RPMI8226 (cell line): ENCODE measurements at places on chromosomes 1 and 21.

DNA sequence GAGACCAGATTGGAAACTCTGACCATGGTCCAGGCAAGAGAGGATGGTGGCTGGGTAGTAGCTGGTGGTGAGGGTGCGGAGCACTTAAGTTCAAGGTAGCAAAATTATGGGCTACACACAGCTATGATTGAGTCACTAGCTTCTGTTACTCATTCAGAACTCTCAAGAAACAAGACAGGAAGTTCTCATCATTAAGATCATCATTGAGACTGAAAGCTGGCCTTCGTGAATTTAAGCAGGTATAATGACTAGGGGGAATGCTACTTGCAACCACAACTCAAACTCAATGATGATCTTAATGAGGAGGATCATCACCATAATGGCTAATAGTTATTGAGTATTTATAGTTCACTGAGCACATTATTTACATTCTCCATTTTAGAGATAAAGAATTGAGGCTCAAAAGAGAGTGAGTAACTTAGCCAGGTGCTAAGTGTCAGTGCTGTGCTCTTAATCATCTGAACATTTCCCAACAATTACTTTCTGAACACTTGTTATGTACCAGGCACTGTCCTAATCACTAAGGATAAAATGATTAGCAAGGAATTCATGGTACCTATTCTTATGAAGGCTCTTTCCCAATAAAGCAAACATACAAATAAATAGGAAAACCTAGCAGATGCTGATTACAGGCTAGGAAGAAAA is 286.3 kb upstream of the C1orf105 start:
- DNase-seq, result no peak

DNA sequence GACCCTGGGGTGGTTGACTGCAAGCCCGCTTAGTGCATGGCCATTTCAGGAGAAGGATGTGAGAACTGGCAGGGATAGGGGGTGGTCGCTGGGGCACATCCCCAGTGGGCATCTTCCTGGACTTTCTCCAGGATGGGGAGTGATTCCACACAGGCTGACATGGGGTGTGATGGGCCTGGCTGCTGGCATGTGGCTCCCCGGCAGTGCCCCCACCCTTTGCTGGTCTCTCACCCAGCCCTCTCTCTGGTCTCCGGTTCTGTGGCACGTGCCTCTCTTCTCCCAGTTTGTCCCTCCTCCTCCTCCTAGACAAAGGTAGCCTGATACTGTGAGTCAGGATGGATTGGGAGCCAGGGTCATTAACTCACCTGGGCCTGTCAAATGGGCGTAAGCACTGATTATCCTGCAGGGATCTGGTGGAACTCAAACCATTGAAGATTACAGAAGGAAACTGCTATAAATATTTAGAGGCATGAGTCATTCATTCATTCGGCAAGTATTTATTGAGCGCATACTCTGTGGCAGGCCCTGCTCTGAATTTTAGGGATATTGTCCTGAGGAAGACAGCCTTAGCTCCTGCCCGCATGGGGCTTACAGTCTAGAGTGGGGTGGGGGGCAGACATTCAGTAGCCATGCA is 23.6 kb upstream of the EPS8L3 start:
- DNase-seq, result no peak

- DNase-seq, result no peak
Measured at GRCh38 chr21:17538576-17538975, 25.7 kb downstream of the CXADR start.

DNA sequence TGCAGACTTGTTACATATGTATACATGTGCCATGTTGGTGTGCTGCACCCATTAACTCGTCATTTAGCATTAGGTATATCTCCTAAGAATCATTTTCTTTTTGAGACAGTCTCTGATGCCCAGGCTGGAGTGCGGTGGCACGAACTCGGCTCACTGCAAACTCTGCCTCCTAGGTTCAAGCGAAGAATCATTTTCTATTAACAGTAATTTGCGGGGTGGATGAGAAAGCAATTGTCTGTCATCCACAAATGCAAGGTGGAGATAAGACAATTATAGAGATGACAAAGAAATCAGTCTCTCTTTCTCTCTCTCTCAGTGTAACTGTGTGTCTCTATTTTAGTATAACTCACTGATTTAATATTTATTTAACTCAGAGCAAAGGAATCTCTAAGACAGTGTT is 131.0 kb upstream of the KIAA1614 start:
- no peak for DNase-seq

DNA sequence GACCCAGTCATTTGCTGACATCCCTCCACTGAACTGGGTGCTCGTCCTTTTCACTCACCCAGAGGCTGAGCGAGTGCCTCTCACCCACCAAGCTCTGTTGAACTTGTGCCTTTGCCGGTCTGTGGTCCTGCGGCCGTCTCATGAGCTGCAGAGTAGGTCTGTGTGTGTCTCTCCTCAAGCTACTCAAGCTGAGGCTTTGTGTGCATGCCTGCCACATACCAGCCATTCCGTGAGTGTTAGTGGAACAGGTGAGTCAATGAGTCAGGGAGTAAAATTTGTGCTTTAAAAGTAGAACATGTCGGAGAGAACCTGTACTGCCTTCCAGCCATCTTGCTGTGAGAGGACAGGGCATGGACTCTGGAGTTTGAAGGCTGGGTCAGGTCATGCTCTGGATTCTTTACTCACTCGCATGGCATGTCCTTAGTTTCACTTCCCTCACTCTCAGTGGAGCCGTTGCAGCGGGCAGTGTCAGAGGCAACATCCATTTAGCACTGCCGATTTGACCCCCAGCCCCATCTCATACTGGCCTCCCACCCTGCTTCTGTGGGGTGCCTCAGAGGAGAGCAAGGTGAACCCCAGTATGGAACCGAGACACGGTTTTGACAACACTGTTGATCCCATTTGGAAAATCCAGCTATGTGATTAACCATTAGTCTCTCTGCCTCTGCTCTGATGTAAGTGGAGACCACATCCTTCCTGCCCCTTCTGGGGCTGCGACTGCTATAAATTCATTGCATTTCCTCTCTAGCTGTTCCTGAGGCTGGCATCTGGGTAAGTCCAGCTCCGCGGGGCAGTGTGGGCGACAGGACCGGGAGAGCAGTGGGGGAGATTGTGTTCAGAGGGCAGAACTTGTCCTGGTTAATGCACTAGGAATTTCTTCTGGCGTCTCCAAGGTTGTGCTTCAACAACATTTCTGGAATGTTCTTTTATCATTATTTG is at the start of gene NLRP3:
Gene NLRP3, plus strand, starts transcription at position 751 of the 939 bp plus-strand sequence. CDS start 2,628 bp downstream, outside the sequence.
- DNase-seq, result peak; percentile 73

GRCh38 chr1:53220171-53220961 is at the start of gene CZIB:
Gene CZIB, minus strand, starts transcription at chr1:53220634. Its CDS starts 59 bp downstream, at chr1:53220575.
- DNase-seq, result peak; percentile 98

- peak; percentile 65 for DNase-seq
Measured at GRCh38 chr1:54791880-54792522, 9.1 kb downstream of the TTC22 start.

- DNase-seq, result peak; percentile 69
Measured at GRCh38 chr1:206725109-206725963, 40.6 kb downstream of the MAPKAPK2 start.

- no peak for DNase-seq
Measured at GRCh38 chr1:21299780-21300395, 9.6 kb upstream of the ECE1 start.

GRCh38 chr21:43861706-43862105 is 3.3 kb upstream of the AGPAT3 start:
- peak; percentile 93 for DNase-seq

GRCh38 chr1:53944469-53945182 is 873 bp downstream of the IFT25 start:
- DNase-seq, result peak; percentile 43

- no peak for DNase-seq
Measured at GRCh38 chr1:171803045-171803444, 21.6 kb downstream of the METTL13 start.

DNA sequence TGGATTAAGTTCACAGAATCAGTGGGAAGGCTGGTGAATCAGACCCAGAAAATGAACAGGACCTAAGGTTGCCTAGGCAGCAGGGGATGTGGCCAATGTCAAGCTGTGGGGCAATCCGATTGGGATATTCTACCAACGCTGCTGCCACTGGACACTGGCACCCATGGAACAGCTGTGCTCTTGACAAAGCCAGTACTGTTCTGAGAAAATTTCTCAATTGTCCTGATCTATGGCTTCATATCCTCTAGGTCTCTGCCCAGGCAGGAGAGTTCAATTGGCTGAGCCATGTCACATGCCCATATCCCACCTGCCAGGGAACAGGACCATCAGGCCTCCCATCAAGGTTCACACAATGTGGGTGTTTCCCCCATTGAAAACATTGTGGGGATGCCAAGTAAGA is 6.2 kb downstream of the TACSTD2 start:
- no peak for DNase-seq

GRCh38 chr21:44596068-44596725 is 3.9 kb upstream of the KRTAP10-6 start:
- no peak for DNase-seq

DNA sequence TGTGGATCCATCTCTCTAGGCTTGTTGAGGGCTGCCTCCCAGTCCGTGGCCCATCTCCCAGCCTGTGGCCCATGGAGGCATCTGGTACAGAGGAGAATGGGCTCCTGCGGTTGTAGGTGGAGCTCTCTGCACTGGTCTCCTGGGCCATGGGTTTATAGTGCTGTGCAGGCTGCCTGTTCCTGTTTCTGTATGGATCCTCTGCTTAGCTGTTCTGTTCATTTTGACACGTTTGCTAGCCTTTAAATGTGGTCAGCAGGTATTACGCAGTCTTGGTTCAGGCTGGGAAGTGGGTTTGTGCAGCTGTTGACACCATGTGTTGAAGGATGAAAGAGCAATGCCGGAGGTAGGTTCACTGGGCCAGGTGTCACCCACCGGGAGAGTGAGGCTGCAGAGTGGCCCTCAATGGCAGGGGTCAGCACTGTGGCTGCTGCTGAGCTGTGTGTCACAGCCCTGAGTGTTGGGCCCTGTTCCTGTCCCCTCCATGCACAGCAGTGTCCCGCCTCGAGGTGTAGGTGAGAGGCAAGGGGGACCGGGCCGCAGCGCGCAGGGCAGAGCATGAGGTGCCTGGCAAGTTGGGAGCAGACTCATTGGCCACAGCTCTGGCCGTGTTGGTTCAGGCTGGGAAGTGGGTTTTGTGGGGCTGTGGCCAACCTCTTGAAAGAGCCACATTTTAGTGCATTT is 39.0 kb downstream of the SNAP47 start:
- DNase-seq, result no peak

DNA sequence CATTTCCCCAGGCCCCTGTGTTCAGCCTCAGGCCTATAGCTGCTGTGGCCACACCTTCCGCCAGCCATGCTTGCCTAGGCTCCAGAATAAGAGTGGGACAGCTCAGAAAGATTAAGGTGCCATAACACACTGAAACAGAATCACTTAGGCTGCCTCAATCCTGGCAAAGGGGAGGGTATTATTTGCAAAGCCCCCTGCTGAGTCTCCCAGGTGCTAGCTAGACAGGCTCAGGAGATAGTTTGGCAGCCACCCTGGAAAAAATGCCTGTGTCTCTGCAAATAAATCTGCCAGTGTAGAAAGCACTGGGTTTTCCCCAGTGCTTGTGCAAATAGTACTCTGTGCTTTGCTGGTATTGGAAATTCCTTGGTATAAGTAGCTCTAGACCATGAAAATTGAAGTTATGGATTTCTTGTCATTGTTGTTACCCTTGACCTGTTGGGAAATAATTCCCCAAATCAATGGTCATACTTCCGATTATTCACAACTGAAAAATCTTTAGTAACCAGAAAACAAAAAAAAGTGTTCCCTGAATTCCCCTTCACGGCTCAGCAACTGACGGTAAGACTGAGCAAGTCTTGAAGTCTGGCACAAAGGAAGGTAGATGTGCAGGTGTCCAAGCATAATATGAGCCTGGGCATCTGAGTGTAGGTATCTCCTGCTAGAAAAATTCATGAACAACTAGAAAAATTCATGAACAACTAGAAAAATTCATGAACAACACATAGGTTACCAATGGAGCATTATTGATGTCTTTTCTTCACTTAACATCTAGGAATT is 56.9 kb downstream of the PROX1 start:
- no peak for DNase-seq

DNA sequence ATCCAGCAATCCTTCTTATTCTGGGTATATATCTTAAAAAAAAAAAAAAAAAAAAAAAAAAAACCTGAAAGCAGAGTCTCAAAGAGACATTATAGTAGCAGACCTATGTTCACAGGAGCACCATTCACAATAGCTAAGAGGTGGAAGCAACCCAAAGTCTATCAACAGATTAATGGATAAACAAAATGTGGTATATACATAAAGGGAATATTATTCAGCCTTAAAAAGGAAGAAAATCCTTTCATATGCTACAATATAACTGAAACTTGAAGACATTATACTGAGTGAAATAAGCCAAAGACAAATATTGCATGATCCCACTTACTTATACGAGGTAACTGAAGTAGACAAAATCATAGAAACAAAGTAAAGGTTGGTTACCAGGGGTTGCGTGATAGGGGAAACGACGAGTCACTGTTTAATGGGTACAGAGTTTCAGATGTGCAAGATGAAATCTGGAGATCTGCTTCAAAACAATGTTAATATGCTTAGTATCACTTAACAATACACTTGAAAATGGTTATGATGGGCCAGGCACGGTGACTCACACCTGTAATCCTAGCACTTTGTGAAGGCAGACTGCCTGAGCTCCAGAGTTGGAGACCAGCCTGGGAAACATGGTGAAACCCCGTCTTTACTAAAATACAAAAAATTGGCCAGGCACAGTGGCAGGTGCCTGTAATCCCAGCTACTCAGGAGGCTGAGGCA is 29.5 kb downstream of the PIK3R3 start:
- DNase-seq, result no peak

GRCh38 chr1:7554385-7555235 is 216.5 kb upstream of the VAMP3 start:
- DNase-seq, result no peak

- DNase-seq, result no peak
Measured at GRCh38 chr21:29521872-29522271, 223.2 kb downstream of the BACH1 start.

DNA sequence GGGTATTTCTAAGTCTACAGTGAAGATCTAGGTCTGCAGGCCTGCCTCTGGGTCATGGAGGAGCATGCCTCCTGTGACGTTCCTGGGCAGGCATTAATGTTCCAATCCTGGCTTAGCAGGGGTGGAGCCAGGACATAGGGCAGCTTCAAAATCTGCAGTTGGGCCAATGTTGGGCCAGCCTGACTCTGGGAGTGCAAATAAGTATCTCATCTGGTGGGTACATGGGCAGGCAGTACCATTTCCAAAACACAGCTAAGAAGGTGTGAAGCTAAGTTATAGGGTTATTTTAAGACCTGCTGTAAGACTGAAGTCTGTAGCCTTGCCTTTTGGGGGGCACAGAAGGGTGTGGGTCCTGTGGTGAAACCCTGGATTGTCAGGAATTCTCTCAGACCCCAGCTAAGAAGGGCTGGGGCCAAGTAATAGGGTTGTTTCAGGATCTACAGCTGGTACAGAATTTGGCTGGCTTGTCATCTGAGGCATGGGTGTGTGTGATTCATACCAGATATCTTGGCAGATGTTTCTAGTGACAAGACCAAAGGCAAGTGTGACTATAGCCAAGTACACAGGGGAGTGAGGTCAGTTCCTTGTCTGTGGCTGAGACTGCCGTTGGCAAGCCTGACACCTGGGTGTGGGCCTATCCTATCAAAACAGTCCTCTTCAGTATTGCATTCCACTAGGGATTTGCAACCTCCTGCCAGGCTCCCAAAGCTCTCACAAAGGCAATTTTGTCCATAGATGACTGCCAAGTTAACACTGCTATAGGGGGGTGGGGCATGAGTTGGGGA is 468.7 kb upstream of the B3GALT2 start:
- no peak for DNase-seq
